ENCODE measurements at places on chromosomes 11 and 22. TPM values are rescaled to one million over a fixed set of nuclear protein-coding genes. Genes with fewer than 3 reads are reported as not detected.
A peak's percentile ranks its signal among the peaks of the same experiment; 100 is the strongest.

DNA sequence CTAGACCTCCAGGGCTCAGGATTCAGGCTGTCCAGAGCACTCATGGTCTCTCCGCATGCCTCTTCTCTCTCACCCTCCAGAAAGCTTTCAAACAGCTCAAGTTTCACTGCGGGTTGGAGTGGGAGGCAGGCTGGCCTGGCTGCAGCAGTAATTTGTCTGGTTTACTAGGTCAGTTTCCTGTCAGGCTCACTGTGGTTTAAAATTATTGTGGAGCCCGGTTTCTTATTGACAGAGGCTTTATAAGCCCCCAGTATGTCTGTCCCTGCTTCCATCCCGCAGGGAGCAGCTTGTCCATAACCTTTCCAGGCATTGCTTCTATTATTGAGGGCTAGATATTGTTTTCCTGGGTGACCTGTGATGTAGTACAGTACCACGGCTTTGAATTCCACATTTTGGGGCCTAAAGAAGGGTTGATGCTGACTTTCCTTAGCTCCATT, 235.3 kb upstream of the SORL1-AS1 start:
- DNase-seq: no peak

GRCh38 chr11:45881708-45882368, 3.6 kb upstream of the MAPK8IP1 start:
- no peak for DNase-seq

GRCh38 chr11:13384908-13385640, 77.9 kb downstream of the BTBD10 start:
- DNase-seq: peak; percentile 16

DNA sequence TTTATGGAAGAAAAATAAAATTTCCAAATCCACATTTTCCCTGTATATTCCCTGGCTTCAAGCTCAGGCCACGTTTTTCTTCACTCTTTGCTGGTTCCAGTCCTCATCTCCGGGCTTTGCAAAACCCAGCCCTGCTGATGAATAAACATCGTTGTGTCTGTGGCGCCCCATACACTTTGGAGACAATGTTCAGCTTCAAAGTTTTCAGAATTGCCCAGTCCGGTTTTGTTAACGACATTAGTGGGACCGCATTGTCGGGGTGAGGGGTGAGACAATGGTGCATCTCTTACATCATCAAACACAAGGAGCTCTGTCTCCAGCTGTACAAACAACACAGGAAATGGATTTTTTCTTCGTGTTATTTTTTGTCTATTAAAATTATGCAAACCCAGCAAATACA, 53.4 kb upstream of the HTATIP2 start:
- DNase-seq: no peak

GRCh38 chr22:30640361-30640760, 4.8 kb downstream of the SLC35E4 start:
- no peak for DNase-seq

- DNase-seq: no peak
Measured at GRCh38 chr22:42360348-42360747, 71.9 kb downstream of the NFAM1 start.

DNA sequence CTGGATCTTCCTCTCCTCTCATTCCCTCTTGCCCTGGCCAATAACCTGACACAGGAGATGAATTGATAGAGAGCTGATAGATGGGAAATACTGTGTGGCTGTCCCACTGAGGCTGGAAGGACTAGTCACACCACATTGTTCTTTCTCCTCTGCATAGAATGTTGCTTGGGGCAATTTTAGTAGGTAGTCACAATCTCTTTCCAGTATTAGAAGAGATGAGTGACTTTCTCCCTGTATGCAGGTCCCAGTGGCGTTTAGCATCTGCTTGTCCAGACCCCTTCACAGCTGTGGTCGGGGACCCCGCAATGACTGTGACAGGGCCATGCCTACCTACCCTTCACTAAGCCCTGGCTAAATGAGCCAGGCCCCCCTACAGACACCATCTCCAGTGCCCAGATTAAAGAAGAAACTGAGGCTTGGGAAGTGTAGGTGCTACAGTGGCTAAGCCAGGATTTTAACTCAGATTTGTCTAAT, 24.0 kb upstream of the P2RY2 start:
- no peak for DNase-seq

GRCh38 chr22:50546326-50547262, 895 bp downstream of the KLHDC7B start:
- DNase-seq: no peak

DNA sequence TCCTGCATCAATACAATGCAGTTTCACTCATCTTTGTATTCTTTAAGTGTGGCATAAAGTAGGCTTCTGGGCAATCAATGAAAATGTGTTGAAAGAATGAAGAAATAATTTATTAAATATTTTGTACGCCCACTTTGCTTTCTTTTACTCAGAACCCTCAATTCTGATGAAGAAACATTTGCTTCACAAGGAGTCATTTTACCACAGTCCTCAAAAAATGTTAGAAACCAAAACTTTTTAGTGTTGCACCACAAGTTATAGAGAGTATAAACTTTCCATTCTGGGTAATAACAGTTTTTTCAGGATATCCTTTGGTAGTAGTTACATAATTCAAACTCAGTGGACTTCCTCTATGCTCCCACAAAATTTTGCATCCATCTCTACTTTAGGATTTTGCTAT, 360.5 kb downstream of the DLG2 start:
- DNase-seq: no peak

DNA sequence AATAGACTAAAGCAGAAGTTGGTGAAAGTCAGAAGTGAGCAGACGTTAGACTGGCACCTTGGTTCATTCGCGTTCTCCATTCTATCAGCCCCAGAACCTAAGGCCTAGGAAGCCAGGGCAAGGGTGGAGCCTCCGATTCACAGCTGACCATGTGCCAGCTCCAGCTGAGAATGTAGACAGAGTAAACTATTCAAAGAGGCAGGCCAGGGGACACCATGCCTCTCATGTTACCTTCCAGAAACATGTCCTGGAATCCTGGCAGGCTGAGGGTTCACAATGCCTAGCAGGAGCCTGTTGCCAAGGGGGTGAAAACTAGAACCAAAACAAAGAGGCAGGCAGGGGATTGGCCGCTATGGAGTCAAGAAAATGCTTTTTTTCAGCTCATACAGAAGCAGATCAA, 224.4 kb upstream of the POU2AF2 start:
- DNase-seq: no peak

- DNase-seq: no peak
Measured at GRCh38 chr11:69521457-69521856, 40.0 kb downstream of the LINC01488 start.

GRCh38 chr11:61928606-61929005, 11.2 kb upstream of the RAB3IL1 start:
- DNase-seq: no peak

Gene PYGM
- 294 TPM for polyA plus RNA-seq

Gene PAMR1
- polyA plus RNA-seq: 12.1 TPM

Gene DGCR6L
- polyA plus RNA-seq: 77.0 TPM
